ENCODE measurements at places on chromosomes 6 and 20.

DNA sequence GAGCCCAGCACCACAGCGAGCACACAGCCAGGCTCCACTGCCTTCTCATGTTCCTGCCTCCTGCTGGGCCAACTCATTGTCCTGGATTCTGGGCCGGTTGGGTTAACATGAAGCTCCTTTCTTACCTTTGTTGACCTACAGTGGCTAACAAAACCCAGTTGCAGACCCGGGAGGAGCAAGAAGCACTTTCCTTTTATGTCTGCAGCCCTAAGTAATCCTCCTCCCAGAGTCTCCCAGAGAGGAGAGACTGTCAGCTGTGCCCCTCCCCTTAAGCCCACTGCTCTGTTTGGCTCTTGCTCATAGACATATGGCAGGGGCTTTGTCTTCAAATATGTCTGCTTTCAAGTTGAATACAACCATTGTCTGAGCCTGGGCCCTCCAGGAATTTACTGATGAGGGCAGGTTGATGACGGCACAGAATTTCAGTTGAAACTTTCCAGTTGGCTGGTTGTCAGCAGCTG, 55.2 kb downstream of the PSMB1 start:
- no peak for DNase-seq

DNA sequence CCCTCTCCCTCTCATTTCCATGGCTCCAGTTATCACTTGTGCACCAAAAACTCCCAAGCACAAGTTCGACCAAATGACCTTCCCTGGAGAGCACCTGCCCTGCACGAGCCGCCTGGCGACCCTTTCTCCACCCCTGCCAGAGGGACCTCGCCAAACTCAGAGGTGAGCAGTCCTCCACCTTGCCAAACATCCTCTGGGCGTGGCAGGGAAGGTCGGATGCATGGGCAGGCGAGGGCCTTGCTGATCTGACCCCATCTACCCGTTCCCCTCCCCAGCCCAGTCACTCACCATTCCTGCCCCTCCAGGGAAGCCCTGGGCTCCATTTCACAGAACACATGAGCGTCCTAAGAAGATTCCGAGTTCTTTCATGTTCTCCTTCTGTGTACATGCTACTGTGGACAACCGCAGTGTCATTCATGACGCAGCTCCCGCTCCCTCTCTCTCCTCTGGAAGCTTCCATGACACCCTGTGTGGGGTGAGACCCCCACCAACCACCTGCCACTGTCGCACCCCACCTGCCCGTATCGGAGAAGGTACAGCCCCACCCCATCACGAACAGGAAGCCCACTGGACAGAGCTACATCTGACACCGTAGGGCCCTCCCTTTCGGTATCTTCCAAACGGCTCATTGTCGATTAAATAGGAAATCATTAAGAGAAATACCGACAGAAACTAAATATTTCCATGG, 104.3 kb downstream of the DACT2 start:
- no peak for DNase-seq

DNA sequence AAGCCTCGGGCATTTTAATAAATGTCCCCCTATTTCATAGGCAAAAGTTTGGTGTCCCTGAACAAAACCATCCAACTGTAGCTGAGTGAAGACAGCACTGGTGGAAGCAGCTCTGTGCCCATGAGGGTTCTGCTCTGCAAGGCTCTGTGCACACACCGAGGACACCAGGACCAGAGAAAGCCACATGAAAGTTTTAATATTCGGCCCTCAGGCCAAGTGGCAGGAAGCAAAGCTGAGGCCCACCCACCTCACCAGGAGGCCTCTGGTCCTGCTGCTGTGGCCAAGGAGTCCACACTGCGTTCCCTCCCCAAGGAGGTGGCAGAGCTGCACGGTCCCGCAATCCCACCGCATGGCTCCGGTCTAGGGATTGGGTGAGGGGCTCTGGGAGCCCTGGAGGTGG, 62.6 kb upstream of the RPS6KA2 start:
- no peak for DNase-seq

DNA sequence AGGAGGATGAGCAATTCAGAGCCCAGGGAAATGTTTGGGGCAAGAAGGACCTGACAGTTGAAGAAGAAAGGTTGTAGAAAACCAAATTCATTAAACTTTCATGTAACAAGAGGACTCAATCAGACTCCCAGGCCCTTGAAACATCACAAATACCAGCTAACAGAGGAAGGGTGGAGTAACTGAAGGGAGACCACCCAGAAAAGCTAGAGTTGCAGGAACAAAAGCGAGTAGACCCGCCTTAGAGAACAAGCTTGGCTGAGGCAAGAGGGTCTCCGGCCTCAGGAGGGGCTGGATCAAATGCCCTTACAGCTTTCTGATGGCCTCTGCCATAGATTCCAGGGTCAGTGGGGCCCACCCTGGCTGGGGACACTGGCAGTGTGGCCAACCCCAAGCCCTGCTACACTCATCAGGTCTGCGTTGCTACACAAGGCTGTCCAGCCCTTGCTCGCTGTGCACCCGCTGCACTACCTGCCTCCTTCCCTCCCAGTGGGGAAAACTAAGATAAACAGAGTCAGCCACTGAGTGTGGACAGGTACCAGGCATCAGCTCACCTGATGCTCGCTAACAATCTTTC, 110.0 kb downstream of the SLC23A2 start:
- no peak for DNase-seq

DNA sequence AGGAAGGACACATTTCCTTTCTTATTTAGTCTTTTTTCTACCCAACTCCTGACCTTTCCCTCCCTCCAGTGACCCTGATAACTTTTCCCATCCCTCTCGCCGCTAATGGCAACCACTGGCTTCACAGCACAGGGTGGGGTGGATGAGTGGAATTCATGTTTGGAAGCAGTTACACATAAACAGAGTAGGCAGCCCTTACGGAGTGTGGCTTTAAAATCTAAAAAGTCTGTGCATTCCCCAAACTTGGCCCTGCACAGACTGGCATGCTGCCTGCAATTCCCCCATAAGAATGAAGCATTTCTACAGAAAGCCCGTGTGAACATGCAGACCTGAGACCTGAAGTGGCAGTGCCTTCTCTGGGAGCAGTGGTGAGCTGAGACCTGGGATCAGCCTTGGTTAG, 275.9 kb upstream of the PRND start:
- DNase-seq: no peak

- DNase-seq: no peak
Measured at GRCh38 chr6:18656506-18656905, 269.4 kb downstream of the RNF144B start.

DNA sequence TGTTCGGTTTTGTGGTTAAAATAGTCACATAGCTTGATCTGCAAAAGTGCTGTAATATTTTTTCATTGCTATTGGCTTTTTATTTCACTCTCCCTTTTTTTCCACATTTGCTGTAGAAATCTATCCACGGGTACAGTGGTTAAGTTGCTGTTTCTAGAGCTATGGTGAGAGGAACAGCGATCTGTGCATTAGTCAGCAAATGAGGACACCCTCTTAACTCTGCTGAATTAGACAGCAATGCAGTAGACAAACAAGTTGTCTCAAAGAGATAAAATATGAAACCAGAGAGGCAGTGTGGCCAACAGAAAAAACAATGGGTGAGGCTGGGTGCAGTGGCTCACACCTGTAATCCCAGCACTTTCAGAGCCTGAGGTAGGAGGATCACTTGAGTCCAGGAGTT, 17.6 kb upstream of the SYNJ2 start:
- DNase-seq: no peak

GRCh38 chr6:113281014-113281413, 576.1 kb upstream of the MARCKS start:
- DNase-seq: no peak

DNA sequence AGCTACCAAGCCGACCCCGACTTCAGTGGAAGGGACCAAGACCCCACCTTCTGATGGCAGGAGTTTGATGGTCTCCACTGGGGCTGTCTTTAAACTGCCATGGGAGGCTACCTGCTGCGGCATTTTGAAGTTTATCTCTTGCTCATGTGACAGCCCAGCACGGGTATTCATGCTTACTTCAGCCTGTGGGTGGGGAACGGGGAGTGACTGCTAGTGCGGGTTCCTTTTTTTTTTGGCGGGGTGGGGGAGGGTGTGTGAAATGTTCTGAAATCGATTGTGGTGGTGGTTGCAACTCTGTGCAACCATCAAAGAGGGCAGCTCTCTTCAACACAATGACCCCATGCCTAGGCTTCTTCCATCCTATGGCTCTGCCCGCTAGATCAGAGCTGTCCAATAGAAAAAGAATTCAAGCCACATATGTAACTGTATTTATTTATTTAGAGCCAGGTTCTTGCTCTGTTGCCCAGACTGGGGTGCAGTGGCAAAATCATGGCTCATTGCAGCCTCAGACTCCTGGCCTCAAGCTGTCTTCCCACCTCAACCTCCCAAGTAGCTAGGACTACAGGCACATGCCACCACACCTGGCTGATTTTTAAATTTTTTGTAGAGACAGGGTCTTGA, 53.7 kb downstream of the PPP1R16B start:
- DNase-seq: no peak

- DNase-seq: no peak
Measured at GRCh38 chr6:32807020-32807580, 9.7 kb downstream of the HLA-DOB start.

GRCh38 chr20:29300579-29301551, 1956.6 kb upstream of the DEFB115 start:
- no peak for DNase-seq

DNA sequence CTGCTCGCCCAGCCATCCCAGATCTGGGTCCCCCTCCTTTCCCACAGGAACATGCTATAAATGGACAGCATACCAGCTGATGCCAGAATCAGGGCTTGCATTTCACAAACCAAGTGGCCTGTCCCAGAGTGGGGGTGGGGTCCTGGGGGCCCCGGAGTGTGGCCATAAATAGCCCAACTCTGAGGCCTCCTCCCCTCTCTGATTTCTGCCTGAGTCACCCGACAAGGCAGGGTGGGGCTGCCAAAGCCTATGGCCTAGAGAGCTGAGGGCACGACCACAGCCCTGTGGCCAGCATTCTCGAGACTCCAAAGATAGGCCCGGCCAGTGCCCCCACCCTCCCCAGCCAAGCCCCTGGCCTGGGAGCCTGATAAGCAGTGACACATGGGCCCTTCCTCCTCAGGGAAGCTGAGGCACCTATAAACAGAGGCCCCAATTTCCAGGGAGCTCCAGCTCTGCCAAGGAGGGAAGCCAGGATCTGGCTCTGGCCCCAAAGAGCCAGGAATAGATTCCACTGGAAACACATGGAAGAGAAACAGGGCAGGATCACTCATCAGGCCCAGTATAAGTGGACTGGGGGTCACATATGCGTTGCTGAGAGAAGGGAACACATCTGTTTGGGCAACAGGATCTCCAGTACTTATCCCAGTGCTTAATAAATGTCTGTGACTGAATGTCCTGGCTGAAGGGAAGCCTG, 20.3 kb downstream of the SNTA1 start:
- peak; percentile 90 for DNase-seq

DNA sequence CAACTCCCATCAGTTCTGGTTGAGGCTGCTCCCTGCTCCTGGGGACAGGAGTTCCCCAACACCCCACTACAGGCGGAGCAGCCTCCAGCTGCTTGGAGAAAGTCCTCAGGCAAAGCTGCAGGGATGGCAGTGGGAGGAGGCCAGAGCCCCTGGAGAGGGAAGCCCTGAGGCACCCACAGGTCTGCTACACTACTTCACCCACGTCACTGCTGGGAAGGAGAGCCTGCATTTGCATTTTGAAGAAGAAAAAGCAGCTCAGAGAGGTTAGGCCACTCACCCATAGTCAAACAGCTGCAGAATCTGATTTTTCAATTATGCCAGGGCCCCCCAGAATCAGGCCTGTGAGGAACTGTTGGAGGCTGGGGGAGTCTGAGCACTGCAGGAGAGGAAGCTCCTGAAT, 17.2 kb downstream of the BFSP1 start:
- no peak for DNase-seq

DNA sequence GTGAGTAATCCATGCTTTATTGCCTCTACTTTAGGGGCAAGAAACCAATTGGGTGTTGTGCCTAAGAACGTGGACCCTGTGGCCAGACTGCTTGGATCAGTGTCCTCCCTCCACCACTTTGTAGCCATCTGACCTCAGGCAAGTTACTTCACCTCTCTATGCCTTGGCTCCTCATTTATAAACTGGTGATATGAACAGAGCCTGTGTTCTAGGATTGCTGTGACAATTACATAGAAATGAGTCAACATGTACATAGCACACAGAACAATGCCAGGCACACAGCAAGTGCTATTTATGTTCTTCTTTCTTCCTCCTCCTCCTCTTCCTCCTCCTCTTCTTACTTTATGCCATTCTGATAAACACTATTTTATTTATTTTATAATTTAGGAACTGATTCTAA, 339.4 kb downstream of the CD83 start:
- DNase-seq: no peak

GRCh38 chr6:31222496-31222895, 49.4 kb downstream of the HLA-C start:
- DNase-seq: no peak

DNA sequence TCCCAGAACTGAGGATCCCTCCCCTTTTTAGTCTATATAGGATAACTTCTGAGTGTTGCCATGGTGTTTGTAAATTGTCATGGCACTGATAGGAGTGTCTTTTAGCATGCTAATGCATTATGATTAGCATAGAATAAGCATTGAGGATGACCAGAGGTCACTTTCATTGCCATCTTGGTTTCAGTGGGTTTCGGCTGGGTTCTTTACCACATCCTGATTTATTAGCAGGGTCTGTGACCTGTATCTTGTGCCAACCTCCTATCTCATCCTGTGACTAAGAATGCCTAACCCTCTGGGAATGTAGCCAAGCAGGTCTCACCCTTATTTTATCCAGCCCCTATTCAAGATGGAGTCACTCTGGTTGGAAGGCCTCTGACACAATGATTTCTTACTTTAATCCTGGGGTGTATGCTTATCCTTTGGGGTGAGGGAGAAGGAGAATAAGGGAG, 19.6 kb downstream of the WFDC2 start:
- no peak for DNase-seq

DNA sequence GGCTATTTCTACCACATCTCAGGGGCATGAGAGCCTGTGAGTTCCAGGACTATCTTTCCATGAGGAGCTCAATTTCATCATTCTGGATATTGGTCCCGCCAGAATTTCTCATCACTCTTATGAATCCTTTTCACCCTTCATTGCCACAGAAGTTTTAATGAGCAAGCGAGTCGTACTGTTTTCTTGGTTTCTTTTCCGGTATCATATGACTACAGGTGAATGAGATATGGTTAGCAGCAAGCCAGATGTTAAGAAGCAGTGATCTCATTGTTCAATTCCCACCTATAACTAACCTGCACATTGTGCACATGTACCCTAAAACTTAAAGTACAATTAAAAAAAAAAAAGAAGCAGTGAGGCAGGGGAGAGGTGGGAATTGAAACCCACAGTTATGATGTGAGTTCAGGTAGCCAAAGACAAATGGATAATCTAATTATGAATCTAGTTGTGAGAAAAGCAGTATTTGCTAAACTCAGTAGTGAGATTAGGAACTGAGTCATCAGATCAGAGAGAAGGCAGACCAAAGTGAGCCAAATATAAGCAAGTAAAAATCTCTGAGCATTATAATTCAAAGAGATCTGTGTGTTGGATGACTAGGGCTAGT, 78.0 kb upstream of the ELOVL5 start:
- DNase-seq: no peak

- no peak for DNase-seq
Measured at GRCh38 chr6:156917213-156917612, 140.0 kb downstream of the ARID1B start.
